ENCODE measurements at places on chromosomes 2 and 18.

- DNase-seq: no peak
These were observed 265.7 kb upstream of the NT5C1B start for GRCh38 chr2:18855027-18855426.

- DNase-seq: no peak
These were observed 19.2 kb upstream of the SLC14A2 start for GRCh38 chr18:45596036-45596435.

GRCh38 chr2:45690231-45690630 is 38.8 kb downstream of the PRKCE start:
- no peak for DNase-seq

GRCh38 chr2:236177604-236177966 is 9.4 kb upstream of the GBX2 start:
- DNase-seq: peak; percentile 39

DNA sequence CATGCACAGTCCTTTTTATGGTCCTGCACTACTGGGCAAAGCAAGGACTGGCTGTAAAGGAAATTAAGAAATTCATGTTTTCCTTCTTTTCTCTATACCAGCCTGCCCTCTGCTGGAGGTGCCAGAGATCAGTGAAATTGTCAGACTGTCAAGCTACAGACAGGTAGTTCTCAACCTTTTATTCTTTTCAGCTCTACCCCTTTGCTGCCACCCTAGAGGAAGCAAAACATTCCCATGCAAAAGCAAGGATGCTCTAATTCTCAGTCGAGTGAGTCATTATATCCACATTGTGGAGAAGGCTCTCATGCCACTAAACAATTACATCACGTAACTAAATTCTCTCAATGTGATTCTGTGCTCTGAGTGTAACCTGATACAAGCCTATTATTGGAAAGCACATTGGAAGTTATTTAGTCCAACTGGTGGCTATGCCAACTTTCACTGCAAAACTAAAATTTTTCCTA is 25.0 kb upstream of the RAPGEF4 start:
- no peak for DNase-seq

- DNase-seq: no peak
These were observed 150.6 kb downstream of the RIF1 start for GRCh38 chr2:151560289-151560688.

DNA sequence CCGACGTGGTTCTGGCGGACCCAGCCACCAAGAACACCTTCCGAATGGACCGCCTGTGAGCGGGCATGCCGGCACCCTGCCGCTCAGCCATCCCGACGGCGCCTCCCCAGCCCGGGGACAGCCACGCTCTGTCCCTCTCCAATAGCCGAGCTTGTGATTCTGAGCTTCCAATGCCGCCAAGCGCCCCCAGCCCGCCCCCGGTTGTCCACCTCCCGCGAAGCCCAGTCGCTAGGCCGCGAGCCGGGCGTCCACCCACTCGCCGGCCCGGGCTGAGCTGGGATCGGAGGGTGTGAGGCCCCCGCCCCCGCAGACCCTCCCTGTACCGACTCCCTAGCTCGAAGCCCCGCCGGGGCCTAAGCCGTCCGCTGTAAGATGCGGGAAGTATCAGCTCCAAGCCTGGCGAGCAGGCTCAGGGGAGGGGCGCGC is 1195.1 kb upstream of the CHAC2 start:
- DNase-seq: no peak

DNA sequence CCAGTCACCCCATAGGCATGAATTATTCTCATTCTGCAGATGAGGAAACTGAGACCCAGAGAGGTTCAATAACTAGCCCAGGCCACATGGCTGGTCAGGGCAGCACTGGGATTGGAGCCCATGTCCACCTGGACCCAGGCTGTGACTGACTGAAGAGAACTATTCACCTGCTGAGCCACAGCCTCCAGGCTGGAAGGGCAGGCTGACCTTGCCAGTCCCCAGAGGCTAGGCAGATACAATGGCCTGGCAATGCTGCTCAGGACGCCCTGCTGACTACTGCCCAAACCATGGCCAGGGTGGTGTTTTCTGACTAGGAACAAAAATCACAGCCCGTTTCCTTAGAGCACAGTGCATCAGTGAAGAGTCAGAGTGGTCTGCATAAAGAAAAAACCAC is 36.8 kb downstream of the HS6ST1 start:
- peak; percentile 26 for DNase-seq

DNA sequence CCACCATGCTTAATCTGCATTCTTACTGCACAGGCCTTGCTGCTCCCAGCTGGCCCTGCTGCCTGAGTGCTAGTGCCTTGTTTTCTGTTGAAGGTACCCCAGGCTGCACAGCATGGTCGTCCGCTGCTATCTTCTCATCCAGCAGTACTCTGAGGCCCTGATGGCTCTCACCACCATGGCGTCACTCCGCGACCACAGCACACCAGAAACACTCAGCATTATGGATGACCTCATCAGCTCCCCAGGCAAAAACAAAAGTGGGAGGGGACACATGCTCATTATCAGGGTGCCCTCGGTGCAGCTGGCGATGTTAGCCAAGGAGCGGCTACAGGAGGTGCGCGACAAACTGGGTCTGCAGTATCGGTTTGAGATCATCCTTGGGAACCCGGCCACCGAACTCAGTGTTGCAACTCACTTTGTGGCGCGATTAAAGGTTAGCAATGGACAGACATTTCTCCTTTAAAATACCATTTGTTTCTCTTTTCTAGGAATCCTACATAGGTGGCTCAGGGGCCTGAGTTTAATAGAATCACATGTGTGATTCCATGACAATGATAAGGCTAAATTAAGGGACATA is 110.5 kb downstream of the ESCO1 start:
- DNase-seq: no peak

DNA sequence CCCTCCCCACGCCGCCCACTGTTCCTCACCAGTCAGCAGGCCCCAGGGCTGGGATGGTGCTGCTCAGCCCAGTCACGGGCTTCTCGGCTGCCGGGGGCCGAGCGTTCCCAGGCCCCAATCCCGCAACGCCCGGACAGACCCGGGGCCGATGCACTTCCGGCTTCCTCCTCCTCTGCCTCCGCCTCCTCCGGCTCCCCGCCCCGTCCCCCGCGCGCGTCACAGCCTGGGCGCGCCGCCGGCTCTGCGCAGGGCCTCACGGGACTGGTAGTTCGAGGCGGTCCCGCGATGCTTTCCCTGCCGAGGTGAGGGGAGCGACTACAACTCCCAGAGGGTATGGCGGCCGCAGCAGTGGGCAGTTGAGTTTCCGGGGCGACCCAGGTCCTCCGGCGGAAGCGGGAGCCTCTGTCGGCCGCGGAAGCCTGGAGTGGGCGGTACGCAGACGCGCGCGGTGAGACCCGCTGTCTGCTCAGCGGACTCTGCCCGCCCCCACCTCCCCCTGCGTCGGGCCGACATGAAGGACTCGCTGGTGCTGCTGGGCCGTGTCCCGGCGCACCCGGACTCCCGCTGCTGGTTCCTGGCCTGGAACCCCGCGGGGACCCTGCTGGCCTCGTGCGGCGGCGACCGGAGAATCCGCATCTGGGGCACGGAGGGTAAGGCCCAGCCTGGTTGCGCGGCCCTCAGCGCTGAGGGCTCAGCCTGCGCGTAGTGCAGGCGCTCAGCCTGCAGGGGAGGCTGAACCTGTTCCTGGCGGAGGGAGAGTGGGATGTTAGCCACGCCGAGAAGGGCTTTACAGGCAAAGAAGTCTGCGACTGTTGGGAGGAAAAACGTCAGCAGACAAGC is at the start of the genes CIAO1 and TMEM127:
Gene CIAO1 (plus strand): TSS at position 386 of the 840 bp plus-strand sequence. CDS start 126 bp downstream, at position 512.
Gene TMEM127 (minus strand): TSS at position 158 of the 840 bp plus-strand sequence. CDS start 616 bp downstream, outside the sequence.
- DNase-seq: peak; percentile 98

DNA sequence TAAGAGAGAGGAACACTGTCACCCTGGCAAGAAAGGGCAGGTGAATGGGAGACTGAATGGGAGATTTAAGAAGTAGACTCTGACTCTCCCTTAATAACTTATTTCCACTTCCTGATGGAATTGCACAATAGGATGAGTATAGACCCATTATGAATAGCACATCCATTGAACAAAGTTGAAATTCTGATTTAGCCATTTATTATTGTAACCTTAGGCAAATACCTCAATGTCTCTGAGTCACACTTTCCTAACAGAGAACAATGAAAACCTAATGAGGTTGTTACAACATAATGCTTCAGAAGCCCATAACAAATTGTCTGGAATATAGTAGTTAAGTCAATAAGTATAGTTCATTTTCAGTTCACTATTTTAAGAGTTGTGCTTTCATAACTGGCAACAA is 78.9 kb downstream of the NRXN1 start:
- no peak for DNase-seq

DNA sequence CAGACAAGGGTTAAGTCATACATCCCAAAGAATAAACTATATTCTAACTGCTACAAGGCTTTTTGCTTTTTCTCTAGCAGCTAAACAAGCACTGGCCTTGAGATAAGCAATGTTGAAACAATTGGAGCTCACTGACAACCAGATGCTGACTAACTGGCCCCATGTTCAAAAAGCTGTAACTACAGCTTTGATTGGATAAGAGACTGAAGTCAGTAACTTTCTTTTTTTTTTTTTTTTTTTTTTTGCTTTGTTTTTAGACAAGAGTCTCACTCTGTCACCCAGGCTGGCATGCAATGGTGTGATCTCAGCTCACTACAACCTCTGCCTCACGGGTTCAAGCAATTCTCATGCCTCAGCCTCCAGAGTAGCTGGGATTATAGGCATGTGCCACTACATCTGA is 45.4 kb upstream of the TMEM163 start:
- no peak for DNase-seq

DNA sequence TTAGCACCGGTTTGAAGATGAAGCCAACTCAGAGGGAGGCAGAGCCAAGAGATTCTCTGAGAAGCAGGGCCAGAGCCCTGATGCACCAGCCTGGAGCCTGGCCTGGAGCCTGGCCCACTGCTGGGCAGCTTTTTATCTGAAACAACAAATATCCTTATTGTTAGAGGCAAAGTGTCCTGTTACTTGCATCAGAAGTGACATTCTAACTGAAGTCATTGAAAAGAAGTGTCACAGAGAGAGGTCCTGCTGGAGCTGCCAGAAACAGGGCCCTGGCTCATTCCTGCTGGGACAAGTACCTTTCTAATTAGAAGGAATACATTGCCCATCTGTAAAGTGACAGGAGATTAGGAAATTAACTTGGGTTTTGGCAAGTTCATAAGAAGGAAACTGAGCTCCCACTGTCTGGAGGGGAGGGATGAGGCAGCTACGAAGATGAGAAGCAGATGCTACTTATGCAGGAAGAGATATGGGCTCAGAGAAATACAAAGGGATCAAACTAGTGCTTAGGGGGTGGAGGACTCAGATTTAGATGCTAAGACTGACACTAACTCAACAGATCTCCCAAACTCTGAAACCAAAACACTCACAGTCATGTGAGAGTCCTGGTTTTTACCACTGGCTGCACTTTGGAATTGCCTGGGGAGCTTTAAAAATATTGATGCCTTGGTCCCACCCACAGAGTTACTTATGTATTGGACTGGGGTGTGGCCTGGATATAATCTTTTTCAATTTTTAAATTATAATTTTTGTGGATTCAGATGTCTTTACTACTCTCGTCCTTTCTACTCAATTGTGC is 11.0 kb upstream of the HK2 start:
- no peak for DNase-seq

DNA sequence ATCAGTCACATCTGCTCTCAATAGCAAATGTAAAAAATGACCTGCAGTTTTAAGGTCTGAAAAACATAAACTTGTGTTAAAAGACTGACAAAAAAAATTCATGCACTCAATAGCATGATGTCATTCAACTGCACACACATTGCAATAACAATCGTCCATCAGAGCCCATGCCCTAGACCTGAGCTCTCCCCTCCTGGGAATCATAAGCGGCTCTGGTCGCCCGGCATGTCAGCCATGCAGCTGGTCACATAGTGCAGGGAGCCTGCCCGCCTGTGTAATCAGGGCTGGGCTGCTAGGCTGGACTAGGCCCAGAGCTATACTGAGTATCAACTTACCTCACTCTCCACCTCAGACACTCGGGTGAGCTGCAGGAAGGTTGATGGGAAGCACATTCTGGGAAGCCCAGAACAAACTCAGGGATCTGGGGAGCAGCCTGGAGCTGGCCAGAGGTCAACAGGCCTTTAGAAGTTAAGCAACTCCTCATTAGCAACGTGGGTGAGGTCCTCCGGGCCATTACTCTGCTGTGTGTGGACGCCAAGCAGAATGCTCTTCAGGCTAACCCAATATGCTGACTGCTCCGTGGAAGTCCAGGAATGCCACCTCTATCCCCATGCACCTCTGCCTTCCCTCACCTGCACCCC is 165.5 kb downstream of the TTC32 start:
- DNase-seq: no peak

DNA sequence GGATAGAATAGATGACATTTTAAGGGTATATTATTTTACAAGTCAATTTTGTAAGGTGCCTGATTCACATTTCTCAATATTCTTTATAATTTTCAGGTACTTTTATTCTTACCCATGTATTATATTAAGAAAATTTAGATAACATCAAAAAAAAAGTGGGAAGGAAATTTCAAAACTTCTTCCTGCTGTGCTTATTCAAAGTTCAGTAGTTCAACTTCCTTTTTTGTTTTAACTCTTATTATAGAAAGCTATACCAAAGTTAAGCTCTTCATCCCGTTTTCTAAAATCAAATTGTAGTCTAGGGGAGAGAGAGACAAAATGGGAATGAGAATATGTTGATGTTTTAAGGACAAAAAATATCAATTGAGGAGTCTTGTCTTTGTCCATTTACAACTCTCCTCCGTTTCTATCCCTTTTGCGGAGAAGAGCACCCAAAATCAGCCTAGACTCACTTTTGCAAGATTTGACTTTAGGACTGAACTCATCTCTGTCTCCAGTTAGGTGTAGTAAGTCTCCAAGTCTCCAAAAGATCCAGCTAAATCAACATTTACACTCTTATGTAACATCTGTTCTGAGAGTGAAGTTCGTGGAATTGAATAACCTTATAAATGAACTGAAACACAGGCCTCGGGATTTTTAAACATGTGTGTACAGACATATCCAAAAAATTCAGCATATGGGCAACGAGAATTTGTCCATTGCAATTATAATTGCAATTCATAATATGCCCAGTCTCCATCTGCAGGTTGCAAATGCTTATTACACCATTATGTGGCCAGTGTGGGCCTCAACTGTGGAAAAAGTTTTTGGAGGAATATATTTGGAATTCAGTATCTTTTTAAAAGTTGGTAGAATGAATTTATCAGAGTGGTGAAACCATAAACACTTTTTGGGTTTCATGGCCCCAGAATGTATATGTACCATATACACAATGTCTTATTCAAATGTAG is 23.9 kb downstream of the FAM124B start:
- DNase-seq: no peak

DNA sequence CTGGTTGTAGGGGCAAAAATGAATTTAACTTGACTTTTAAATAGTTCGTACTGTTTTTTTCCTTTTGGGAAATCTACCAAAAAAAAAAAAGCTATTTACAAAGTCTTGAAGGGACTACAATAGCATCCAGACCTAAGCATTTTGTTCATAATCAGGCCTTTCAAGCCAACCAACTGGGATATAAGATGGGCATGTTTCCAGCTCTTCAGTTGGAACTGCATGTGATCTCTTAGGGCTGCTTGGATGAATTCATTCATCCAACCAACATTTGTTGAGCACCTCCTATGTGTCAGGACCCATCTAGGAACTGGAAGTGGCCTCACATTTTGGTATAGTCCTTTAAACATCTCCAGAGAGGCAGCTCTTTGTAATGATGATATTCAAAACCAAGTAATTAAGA is 98.6 kb downstream of the AAK1 start:
- no peak for DNase-seq
